CD4-positive, alpha-beta T cell treated with Interleukin-17A for 4 hours (primary cell): ENCODE measurements at places on chromosomes 13 and 19.

DNA sequence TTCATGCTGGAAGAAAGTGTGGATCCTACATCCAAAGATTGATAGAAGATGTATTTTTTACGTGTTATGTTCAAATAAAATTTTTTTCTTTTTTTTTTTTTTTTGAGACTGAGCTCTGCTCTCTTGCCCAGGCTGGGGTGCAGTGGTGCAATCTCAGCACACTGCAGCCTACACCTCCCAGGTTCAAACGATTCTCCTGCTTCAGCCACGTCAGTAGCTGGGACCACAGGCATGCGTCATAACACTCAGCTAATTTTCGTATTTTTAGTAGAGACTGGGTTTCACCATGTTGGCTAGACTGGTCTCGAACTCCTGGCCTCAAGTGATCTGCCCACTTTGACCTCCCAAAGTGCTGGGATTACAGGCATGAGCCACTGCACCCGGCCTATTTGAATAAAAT, 65.7 kb downstream of the KLF12 start:
- DNase-seq = peak; percentile 45

GRCh38 chr13:110615322-110616102, at the start of gene NAXD:
Gene NAXD, plus strand, starts transcription at chr13:110615545. Its CDS starts 57 bp downstream, at chr13:110615602.
- peak; percentile 83 for DNase-seq

GRCh38 chr13:114099918-114100445, 32.4 kb downstream of the RASA3 start:
- no peak for DNase-seq

DNA sequence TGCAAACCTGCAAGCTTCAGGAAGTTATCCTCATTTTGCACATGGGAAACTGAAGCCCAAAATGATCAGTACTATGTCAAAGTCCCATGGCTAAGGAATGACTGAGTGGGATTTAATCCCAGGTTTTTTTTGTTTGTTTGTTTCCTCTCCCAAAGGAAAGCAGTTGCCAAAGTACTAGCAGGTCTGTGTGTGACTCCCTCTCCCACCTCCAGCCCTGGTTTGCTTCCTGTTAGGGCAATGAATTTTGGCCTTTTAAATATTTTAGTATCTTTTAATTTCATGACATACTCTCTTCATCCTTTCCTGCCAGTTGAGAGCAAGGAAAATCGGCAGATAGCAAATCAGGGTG, 134.1 kb upstream of the RNF113B start:
- DNase-seq = no peak

DNA sequence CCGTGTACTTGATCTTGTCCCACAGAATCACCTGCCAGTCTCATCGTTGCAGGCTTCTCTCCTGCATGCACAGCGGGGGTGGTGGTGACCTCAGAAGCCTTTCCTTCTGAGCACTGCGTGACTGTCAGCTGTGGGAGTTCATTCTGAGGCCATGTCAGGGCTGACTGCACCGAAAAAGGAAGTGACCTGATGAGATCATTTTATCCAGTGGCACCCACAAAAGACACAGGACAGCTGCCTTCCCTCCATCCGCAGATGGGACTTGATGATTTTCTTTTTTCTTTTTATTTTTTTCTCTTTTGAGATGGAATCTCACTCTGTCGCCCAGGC, 89.7 kb downstream of the RAB20 start:
- DNase-seq = no peak

- peak; percentile 40 for DNase-seq
Measured at GRCh38 chr19:17778251-17778967, 16.5 kb upstream of the B3GNT3 start.

DNA sequence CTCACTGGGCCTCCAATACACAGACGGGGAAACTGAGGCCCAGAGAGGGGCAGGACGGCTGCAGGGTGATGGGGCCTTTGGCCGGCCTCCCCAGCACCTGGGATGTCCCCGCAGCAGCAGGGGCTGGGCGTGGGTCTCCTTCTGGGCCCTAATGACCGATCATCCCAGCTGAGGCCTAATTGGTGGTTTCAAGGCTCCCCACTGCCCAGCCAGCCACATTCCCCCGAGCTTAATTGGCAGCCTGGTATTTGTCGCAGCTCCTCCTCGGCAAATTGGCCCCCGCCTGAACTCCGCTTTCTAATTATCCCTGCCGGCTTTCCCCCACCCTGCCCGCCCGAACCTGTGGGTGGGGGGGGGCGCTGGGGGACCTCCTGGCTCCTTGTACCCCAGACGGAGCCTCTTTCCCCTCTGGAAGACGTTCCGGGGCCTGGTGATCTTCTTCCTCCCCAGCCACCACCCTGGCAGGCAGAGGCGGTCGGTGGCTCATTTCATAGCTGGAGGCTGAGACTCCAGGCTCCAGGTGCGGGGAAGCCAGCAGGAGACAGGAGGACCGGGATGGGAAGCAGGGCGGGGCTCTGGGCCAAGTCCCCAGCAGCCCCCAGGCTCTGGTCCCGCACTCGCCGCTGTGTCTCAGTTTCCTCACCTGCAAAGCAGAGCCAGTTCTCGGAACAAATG, 27.2 kb upstream of the WDR18 start:
- DNase-seq = no peak

DNA sequence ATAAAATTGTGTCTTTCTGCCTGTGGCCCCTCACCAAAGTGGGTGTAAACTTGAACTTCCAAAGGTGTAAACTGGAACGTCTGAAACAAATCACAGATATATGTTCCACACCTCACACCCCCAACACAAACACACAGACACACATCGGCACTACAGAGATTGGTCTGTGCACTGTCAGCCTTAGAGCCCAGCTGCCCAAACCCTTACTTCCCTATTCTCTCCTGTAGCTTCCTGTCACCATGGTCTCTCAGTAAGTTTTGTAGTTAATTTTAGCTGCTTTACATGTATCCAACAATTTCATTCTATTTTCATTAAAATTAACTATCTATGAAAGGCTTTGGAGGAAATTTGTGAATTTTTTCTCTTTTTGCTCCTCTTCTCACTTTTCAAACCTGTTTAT, 5.4 kb downstream of the TM9SF2 start:
- no peak for DNase-seq

DNA sequence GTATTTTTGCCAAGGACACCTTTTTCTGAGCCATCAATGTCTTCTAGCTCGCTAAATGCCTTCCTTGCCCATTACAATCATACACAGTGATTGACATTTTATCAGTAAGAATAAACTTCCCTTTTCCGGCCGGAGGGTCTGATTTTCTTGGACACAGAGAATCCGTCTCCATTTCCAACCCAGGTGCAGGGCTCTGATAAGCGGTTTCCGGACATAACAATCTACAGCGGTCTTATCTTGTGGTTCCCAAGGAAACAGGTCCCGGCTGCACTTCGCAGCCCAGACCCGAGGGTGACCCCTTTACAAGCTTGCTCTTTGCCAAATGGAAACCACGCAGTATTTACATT, 5.1 kb upstream of the ZNF77 start:
- no peak for DNase-seq

DNA sequence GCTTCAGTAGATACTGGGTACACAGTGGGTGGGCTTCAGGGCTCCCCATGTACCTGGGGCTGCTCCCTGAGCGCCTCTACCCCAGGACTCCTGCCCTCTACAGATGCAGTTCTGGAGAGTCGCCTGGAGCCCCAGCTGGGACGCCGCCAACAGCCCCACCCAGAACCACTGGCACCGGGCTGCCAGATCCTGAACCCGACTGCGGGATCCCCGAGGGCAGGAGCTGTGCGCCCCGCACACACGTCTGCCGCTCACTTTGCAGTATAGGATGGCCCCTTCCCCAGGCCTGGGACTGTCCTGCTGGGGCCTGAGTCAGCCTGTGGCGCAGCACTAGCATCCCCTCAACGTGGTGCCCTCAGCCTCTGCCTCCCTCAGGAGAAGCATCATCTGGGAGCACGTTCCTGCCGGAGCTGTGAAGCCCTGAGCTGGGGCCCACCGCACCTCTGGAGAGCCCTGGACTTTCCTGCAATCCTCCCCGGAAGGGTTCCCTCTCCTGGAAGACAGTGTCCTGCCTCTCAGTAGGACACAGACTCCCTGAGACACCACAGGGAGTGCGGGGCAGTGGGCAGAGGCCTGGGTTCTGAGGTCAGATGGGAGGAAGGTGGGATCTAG, 3.7 kb downstream of the REXO1 start:
- DNase-seq = no peak

GRCh38 chr13:51423766-51424165, 29.1 kb downstream of the INTS6 start:
- DNase-seq = no peak

DNA sequence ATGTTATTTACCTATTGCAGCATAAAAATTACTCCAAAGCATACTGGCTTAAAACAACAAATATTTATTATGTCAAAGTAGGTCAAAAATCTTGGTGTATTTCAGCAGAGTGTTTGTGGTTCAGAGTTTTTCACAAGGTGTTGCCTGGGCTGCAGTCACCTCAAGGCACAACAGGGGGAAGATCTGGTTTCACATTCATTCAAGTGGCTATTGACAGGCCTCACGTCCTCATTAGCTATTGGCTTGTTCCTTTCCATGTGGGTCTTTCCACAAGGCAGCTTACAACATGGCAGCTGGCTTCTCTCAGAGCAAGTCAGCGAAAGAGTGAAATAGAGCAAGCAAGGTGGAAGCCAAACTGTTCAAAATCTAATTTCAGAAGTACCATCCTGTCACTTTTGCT, 602.9 kb downstream of the OLFM4 start:
- no peak for DNase-seq

DNA sequence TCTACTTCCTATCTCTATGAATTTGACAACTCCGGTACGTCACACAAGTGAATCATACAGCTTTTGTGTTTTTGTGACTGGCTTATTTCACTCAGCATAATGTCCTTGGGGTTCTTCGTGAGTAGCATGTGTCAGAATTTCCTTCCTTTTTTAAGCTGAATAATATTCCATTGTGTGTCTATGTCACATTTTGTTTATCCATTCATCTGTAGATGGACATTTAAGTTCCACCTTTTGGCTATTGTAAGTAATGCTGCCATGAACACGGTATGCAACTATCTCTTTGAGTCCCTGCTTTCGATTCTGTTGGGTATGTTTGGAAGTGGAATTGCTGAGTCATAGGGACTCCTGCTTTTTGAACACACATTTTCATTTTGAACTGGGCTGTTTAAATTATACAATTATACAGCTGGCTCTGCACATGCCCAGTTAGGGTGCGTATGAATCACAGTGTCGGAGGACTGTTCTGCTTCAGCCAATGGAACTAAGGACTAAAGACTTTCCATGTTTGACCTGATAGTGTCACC, 43.0 kb upstream of the C13orf42 start:
- no peak for DNase-seq

GRCh38 chr13:80945328-80945727, 604.4 kb upstream of the SPRY2 start:
- no peak for DNase-seq

- no peak for DNase-seq
Measured at GRCh38 chr19:15240515-15240914, 8.3 kb upstream of the EPHX3 start.

DNA sequence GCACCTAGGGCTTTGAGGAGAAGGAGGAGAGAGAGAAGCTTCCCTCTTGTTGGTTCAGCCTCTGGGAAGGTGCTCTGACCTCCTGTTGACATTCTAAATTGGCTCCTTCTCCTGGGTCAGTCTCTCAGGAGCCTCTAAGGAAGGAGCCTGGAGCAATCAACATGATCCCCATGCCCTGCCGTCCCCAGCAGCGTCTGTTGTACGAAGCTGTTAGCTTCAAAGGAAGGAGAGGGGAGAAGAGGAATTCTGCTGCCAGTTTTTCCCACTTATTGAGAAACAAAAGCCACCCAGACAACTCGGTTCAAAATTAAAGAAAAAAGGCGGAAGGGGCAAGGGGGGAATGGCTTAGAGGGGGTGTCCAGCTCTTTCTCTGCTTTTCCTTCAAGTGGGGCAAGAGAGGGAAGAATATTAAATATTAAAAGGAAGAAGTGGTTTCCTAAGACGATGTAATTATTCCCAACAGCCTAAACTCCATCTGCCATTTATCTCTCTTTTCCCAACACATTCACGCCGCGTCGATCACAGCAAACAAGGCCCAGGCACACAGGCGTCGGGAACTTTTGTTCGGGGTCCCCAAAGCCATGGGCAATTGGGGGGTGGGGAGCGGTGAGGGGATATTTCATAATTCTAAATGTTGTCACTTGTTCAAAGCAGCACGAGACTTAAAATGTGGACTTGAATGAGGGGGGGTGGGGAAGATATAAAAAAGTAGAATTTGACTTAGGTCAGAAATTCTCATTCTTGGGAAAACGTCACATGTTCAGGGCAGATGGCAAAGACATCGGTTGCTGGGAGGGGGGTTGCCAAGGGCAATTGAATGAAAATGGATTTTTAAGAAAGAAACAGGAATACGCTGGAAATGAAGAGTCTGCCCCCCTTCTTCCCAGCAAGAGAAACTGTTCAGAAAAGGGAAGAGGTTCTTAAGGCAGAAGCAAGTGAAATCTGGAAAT, 116.8 kb upstream of the CACNA1A start:
- DNase-seq = no peak

- DNase-seq = no peak
Measured at GRCh38 chr13:30700364-30700763, 35.0 kb upstream of the ALOX5AP start.

DNA sequence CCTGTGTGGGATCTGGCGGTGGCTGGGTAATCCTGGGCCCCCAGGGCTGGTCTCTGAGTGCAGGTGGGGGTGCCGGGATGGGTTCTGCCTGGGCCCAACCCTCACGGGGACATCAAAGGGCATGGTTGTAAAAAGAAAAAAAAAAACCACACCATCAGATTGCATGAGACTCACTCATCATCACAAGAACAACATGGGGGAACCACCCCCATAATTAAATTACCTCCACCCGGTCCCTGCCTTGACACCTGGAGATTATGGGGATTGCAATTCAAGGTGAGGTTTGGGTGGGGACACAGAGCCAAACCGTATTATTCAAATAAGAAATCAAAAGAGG, 14.3 kb downstream of the C1QTNF9 start:
- DNase-seq = no peak
